MCF 10A (cell line): ENCODE measurements at places on chromosomes 6 and 20. TPM values are rescaled to one million over a fixed set of nuclear protein-coding genes. Genes with fewer than 3 reads are reported as not detected.

- H3K27me3 ChIP-seq: no peaks in the 10 kb centered on the region
- no peak overlapping the region for H3K4me3 ChIP-seq
- DNase-seq: no peak
- no peaks in the 10 kb centered on the region for H3K4me1 ChIP-seq
Observed at GRCh38 chr6:14597090-14597489, 479.5 kb downstream of the CD83 start.

Gene BTBD3
- total RNA-seq: 21.6 and 21.8 TPM in 2 replicates

- H3K27me3 ChIP-seq: peaks cover 50% of the 10 kb centered on the region
- H3K4me3 ChIP-seq: no peak overlapping the region
- no peak overlapping the region for H3K27ac ChIP-seq
- DNase-seq: peak; percentile 20
- no peaks in the 10 kb centered on the region for H3K36me3 ChIP-seq
Observed at GRCh38 chr20:259981-260380, 2.5 kb downstream of the DEFB132 start.

DNA sequence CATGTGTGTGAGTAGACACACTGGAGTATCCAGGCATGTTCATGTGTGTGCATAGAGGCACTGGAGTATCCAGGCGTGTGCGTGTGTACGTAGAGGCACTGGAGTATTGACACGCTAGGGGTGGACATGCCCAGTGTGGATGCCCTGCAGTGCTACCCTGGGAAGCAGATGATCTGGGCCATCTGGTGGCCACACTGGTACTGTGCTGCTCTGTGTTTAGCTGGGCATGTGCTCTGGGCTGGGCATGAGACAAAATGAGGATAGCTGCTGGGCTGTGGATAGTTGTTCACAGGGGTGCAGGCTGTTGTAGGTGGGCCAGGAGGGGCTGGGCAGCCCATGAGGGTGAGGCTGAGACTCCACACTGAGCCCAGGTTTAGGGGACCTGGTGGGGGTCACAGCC is 24.0 kb upstream of the NPBWR2 start:
- H3K4me3 ChIP-seq: no peak overlapping the region
- peak; percentile 33 for DNase-seq
- H3K27me3 ChIP-seq: peaks cover 46% of the 10 kb centered on the region
- no peak overlapping the region for H3K27ac ChIP-seq

Gene RRAGD
- total RNA-seq: 0.33 and 0.49 TPM in 2 replicates

DNA sequence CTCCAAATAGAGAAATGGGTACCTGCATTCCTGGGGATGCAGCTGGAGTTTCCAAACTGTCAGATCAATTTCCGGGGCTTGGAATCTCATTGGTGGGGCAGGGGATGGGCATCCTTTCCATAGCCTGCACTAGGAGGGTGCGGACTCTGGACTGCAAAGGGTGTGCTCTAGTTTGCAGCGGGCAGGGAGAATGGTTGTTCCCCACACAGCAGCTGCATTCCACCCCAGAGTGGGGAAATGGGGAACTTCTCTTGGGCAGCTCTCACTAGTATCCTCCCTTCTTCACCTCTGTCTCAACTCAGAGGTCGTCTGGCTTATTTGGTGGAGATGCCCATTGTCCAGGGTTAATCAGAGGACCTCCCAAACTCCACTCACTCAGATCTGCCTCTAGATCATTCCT is 34.5 kb upstream of the CDKN1A start:
- H3K27ac ChIP-seq: no peak overlapping the region
- no peaks in the 10 kb centered on the region for H3K27me3 ChIP-seq
- no peak overlapping the region for H3K4me3 ChIP-seq
- H3K4me1 ChIP-seq: peaks cover 14% of the 10 kb centered on the region

DNA sequence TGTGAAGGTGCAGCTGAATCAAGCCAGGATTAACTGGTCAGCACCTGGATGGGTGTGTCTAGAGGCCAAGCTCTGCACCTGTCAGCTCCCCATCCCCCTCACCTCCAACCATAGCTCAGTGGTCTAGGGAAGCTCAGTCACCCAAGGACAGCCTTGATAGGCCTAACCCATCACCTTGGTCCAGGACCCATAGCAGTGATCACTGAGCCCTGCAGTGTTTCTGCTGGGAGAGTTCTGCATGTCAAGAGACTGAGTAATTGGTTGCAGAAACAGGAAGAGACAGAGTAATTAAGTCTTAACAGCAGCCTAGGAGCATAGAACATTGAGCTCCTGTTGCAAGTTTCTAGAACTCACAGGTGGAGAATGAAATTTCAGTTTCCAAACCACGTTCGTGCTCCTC is 18.7 kb upstream of the RALGAPB start:
- H3K36me3 ChIP-seq: peaks cover 23% of the 10 kb centered on the region
- peaks cover 7% of the 10 kb centered on the region for H3K4me1 ChIP-seq
- no peak for DNase-seq
- H3K27me3 ChIP-seq: no peaks in the 10 kb centered on the region

GRCh38 chr20:7313047-7313446 is 545.6 kb downstream of the BMP2 start:
- H3K4me3 ChIP-seq: no peak overlapping the region
- no peaks in the 10 kb centered on the region for H3K36me3 ChIP-seq
- H3K27me3 ChIP-seq: no peaks in the 10 kb centered on the region
- peaks cover 19% of the 10 kb centered on the region for H3K4me1 ChIP-seq

Gene ECT2L
- not detected in 2 replicates for total RNA-seq

Gene PAK1IP1
- total RNA-seq: 27.0 and 38.1 TPM in 2 replicates

Gene SCP2D1
- not detected in 2 replicates for total RNA-seq

GRCh38 chr6:135622081-135622480 is 124.5 kb upstream of the AHI1 start:
- no peaks in the 10 kb centered on the region for H3K36me3 ChIP-seq
- DNase-seq: no peak
- no peak overlapping the region for H3K27ac ChIP-seq
- H3K4me1 ChIP-seq: no peaks in the 10 kb centered on the region
- no peak overlapping the region for H3K4me3 ChIP-seq
- no peaks in the 10 kb centered on the region for H3K27me3 ChIP-seq

Gene SSTR4
- total RNA-seq: not detected in 2 replicates

GRCh38 chr6:98486057-98486456 is 348.3 kb upstream of the POU3F2 start:
- H3K27me3 ChIP-seq: peaks cover 18% of the 10 kb centered on the region
- no peak overlapping the region for H3K4me3 ChIP-seq
- no peaks in the 10 kb centered on the region for H3K36me3 ChIP-seq

DNA sequence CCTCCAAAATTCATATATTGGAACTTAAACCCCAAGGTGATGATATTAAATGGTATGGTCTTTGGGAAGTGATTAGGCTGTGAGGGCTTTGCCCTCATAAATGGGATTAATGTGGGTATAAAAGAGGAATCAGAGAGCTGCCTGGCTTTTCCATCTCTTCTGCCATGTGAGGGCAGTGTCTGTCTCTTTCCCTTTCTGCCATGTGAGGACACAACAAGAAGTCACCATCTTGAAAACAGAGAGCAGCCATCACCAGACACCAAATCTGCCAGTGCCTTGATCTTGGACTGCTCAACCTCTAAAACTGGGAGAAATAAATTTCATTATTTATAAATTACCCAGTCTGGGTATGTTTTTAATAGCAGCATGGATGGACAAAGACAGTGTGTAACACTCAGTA is 263.0 kb downstream of the PAX1 start:
- no peak overlapping the region for H3K27ac ChIP-seq
- no peaks in the 10 kb centered on the region for H3K36me3 ChIP-seq
- no peaks in the 10 kb centered on the region for H3K27me3 ChIP-seq
- no peak overlapping the region for H3K4me3 ChIP-seq
- DNase-seq: no peak

Gene FOXC1
- total RNA-seq: 16.7 and 16.8 TPM in 2 replicates

- H3K27ac ChIP-seq: no peak overlapping the region
- H3K27me3 ChIP-seq: no peaks in the 10 kb centered on the region
- H3K4me3 ChIP-seq: no peak overlapping the region
- H3K36me3 ChIP-seq: no peaks in the 10 kb centered on the region
- no peak for DNase-seq
Observed at GRCh38 chr6:54613596-54613995, 233.0 kb upstream of the FAM83B start.

Gene PLAGL2
- total RNA-seq: 18.4 and 18.6 TPM in 2 replicates

Gene TMEM74B
- total RNA-seq: not detected in 2 replicates

Gene NHSL1
- total RNA-seq: 23.9 and 32.1 TPM in 2 replicates

DNA sequence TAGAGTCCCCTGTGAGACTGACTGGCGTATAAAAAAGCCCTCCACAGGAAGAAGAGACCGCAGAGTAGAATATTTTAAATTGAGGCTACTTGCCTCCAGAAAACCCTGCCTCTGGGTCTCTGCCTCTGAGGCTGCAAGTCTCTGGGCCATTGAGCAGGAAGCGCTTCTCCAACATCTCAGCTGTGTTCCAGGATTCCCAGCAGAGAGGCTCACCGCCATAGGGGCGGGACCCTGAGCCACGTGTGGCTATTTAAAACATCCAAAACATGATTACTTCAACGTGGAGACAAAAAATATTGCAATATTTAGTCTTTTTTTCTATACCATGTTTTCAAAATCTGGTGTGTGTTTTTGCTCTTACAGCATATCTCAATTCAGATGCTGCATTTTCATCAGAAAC is 59.4 kb downstream of the GNAS-AS1 start:
- no peaks in the 10 kb centered on the region for H3K36me3 ChIP-seq
- no peak overlapping the region for H3K4me3 ChIP-seq
- H3K4me1 ChIP-seq: no peaks in the 10 kb centered on the region
- peaks cover 82% of the 10 kb centered on the region for H3K27me3 ChIP-seq
- no peak overlapping the region for H3K27ac ChIP-seq

- DNase-seq: no peak
- no peak overlapping the region for H3K4me3 ChIP-seq
- H3K4me1 ChIP-seq: no peaks in the 10 kb centered on the region
- H3K27me3 ChIP-seq: no peaks in the 10 kb centered on the region
Observed at GRCh38 chr20:24827603-24828295, 121.3 kb upstream of the CST7 start.

Gene SLC22A23
- total RNA-seq: 11.5 and 11.9 TPM in 2 replicates

DNA sequence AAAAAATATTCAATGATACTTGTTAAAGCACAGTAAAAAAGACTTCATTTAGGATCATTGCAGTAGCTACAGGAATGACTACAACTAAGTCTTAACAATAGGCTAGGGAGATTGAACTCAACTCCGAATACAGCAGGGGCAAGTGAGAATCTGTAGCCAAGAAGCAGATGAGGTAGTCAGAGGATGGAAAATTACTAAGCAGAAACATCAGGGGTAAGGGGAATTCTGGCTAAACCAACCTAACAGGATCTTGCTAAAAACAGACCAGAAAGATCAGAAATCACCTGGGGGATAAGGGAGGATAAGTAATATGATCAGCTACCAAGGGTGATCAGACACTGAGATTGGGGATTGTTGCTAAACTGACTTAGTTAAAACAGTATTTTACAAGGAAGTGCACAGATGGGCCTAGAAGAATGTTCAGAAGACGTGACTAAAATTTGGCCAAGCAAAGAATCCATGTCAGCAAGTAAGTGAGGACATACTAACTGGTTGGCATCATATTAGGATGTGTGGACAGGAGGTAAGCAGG is 217.5 kb downstream of the TENT5A start:
- no peak overlapping the region for H3K4me3 ChIP-seq
- no peaks in the 10 kb centered on the region for H3K27me3 ChIP-seq
- no peaks in the 10 kb centered on the region for H3K4me1 ChIP-seq
- no peak overlapping the region for H3K27ac ChIP-seq
- DNase-seq: no peak
- H3K36me3 ChIP-seq: no peaks in the 10 kb centered on the region

Gene TM9SF4
- total RNA-seq: 50.6 and 52.3 TPM in 2 replicates

DNA sequence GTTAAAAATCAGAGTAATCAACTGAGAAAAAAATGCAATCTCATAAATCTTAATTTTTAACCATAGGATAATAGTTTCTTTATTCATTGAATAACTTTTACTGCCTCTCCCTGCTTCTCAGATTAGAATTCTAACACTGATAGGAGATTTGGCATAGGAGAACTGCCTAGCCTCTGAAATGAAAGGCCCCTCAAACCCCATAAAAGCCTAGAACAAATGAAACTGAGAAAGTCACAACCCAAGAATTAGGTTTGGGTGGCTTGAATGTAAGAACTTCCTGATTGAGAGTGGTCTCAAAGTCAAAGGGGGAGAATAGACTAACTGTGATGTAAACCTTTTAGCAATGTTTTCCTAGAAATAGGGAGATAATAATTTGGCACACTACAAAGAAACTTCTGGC is 52.2 kb downstream of the SAMD5 start:
- H3K27ac ChIP-seq: no peak overlapping the region
- no peak overlapping the region for H3K4me3 ChIP-seq
- no peaks in the 10 kb centered on the region for H3K4me1 ChIP-seq
- DNase-seq: no peak
- H3K36me3 ChIP-seq: no peaks in the 10 kb centered on the region
- no peaks in the 10 kb centered on the region for H3K27me3 ChIP-seq

DNA sequence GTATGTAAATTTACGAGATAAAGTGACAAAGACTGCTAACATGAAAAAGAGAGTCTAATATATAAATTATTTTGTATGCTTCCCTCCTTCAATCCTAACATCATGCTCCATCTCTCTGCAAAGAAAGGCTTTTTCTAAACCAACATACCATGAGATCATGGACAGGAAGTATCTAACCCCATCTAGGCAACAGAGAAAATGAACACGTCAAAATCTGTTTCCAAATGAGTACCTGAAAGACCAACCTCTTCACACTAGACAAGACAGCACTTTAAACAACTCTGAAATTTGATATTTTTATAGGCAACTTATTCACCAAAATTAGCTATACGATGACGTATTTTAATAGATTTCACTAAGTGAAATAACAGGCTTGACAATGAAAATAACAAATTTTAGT is 54.6 kb downstream of the MAN1A1 start:
- no peak overlapping the region for H3K4me3 ChIP-seq
- no peak overlapping the region for H3K27ac ChIP-seq
- no peaks in the 10 kb centered on the region for H3K4me1 ChIP-seq

DNA sequence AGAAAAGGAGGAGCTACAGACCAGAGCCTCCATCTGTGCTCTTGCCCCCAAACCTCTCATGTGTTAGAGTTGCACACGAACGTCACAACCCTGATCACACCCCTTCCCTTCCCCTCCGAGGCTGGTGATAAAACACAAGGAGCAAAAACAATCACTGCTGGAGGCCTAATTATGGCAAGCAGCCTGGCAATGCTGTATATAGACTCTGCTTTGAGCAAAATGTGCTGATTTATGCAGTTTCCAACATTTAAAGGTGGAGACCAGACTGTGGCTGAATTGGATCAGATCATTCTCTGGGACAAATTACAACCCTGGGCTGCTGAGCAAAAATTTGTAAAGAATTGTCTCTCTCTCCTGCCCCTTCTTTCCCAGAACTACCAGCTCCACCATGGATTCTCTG is 64.6 kb upstream of the SRSF6 start:
- DNase-seq: no peak
- H3K4me1 ChIP-seq: no peaks in the 10 kb centered on the region
- no peaks in the 10 kb centered on the region for H3K36me3 ChIP-seq
- no peak overlapping the region for H3K4me3 ChIP-seq

- H3K27me3 ChIP-seq: no peaks in the 10 kb centered on the region
- H3K27ac ChIP-seq: no peak overlapping the region
- no peak overlapping the region for H3K4me3 ChIP-seq
Observed at GRCh38 chr6:86128130-86128814, 485.6 kb upstream of the SYNCRIP start.

Gene ADGB
- total RNA-seq: not detected in 2 replicates
